ENCODE measurements at places on chromosomes 1 and 21.

DNA sequence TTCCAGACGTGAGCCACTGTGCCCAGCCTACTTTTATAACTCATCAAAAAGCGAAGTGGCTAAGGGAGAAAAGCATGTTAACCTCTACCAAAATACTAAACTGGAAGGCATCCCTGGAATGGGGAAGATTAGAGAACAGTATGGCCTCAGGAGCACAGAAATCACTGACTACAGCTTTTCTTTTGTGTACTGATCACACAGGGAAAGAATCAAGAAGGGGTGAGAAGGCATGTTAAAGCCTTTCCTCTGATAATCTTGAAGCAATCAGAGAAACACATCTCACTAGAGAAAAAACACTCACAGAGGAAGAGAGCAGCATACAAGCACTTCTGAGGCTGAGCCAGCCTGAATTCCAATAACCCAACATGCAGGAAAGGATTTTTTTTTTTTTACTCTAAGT, 10.7 kb downstream of the PCAT6 start:
- DNase-seq = no peak

- DNase-seq = no peak
Measured at GRCh38 chr1:172719694-172720138, 60.8 kb downstream of the FASLG start.

DNA sequence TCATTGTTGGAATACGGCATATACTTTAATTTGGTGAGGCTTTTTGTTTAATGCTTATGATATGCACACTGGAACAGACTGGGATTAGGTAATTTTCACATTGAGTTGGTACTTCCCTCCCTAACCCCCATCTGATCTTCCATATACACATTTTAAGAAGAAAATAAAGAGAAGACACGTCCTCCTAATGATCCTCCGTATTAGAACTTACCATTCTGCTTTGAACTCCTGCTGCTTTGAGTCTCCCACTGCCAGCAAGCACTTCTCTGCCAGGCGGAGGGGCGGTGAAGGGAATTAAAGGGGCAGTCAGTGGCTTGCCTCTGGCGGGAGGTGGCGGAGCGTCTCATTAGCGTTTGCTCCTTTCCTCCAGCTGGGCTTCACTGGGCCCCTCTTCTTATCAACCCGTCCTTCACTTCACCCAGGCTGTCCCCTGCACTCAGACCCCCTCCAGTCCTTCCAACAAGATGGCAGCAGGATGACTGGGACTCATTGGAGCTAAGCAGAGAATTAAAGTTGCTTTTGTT, 433.4 kb downstream of the KIF26B start:
- DNase-seq = no peak

- no peak for DNase-seq
Measured at GRCh38 chr1:18182398-18183160, 75.0 kb downstream of the IGSF21 start.

DNA sequence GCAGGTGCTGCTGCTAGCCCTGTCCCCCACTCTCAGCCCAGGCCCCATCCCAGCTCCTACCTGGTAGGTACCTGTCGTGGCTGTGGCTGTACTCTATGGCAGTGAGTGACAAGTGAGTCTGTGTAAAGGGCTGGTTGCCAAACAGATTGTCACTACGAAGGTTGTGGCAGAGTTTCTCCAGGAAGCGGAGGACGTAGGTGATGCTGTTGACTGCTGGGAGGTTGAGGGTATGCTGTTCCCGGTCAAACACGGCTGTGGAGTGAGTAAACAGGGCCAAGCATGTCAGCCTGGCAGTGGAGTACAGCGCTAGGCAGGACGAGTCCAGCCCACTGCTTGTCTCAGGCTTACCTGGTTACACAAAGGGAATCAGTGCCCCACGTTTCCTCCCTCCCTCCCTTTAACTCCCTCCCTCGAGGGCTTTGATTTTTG, 24.8 kb upstream of the SLFNL1 start:
- DNase-seq = no peak

GRCh38 chr1:218408942-218409341, 63.8 kb downstream of the TGFB2 start:
- DNase-seq = no peak

GRCh38 chr1:6350416-6351088, 43.0 kb downstream of the ACOT7 start:
- DNase-seq = no peak

DNA sequence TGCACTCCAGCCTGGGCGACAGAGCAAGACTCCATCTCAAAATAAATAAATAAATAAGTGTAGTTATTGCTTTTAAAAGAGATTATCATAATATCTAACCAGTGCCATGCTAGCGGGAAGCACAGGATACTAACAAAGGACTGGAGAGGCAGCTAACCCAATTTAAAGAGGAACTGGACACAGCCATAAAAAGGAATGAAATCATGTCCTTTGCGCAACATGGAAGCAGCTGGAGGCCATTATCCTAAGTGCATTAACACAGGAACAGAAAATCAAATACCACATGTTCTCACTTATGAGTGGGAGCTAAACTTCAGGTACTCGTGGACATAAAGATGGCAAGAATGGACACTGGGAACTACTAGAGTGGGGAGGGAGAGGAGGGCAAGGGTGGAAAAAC, 54.9 kb downstream of the TM2D1 start:
- no peak for DNase-seq

DNA sequence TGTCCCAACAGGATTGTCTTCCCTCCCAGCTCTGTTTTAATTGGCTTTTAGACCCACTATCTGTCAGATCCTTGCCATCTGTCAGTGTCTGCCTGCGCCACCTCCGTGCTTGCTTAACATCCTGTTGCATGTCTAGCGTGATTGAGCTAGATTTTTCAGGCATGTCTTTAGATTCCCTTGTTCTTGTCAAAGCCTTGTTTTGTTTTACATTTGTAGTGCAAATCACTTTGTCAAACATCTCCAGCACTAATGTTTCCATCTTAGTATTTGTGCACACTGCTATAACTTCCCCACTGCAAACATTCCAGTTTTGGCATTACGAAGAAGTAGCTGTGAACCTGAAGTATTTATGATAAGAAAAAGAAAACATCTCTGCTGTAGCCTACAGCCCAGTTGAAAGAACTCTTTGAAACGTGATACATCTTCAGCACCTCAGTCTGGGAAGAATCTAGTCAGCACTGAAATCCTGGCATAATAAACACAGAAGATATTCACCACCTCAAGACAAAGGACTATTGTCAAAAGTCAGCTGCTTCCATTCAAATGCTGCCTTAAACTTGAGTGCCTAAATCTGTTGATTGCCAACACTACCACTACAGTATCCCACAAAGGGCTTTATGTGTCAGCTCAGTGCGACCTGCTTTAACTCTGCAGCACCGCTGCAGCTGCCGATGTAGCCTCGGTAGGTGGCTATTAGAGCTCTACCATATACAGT, 105.0 kb downstream of the FNBP1L start:
- no peak for DNase-seq

DNA sequence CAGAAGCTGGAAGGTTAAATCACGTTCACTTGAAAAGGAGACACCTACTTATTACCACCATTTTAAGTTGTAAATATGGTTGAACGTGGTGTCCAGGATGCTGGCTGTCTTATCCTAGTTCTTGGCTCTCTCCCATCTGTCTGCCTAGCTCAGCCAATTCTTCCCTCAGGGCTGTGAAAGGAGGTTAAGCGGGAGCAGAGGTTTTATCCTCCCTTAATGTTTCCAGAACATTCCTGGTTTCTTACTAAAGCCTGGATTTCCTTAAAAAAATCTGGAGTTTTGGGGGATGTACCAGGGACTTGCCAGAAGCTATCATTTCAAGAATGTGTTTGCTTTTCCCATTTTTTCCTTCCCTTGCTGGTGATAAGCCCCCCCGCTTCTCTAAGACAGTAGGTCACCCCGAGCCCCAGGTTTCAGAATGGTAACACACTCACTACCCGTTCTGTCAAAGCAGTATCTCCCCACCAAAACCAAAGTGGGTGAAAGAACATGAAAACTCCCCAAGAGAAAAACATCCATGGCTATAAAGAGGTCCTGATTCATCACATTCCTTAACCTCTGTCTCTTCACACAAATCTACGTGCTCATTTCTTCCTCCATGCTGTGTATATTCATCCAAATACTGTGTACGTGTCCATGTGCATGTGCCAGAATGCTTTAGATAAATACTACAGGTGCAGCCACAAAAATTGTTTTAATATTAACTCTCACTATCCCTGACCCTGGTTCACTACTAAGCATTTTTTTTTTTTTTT, 114.7 kb downstream of the MAP3K21 start:
- no peak for DNase-seq

DNA sequence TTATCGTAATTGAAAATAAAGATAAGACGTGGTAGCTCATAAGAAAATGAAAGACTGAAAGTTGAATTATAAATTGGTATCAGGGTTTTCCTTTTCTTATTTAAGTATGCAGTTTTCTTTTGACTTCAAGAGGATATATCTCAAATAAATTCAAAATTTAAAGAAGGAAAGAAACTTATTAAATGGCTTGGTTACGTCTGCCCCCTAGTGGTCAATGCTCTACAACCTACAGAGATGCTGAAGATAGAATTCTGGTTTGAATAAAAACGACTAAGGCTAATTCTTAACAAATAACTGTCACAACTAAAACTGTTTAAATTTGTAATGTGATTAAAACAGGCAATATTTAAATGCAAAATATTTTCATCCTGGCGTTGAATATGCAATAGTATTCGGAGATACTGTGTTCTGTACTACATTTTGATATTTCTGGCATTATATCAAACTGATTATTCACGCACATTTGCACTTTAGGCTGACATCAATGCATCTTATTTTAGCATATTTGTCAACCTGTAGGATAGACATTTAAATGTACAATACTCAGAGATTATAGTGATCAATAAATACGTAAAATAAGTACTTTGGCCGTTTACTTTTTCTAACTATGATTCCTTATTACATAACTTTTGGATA, 26.8 kb downstream of the IFI44 start:
- no peak for DNase-seq

DNA sequence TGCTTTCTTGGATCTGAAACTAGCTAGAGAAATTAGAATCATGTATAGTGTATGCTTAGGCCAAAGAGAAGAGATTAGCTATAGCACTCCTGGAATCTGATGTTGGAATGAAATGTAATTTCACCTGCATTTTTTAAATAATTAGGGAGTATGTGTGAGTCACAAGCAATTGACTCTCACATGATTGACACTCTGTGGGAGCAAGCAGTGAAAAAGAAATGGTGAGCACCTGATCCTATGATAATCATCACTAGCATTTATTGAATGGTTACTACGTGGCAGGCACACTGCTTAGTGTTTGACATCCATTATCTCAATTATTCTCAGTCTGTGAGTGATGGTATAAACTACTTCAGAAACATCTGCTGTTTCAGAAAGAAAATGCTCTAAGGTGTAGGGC, 176.6 kb downstream of the NRIP1 start:
- no peak for DNase-seq

- DNase-seq = no peak
Measured at GRCh38 chr1:47643306-47644211, 205.7 kb downstream of the FOXD2 start.

- no peak for DNase-seq
Measured at GRCh38 chr1:18534810-18535205, 54.1 kb downstream of the KLHDC7A start.

DNA sequence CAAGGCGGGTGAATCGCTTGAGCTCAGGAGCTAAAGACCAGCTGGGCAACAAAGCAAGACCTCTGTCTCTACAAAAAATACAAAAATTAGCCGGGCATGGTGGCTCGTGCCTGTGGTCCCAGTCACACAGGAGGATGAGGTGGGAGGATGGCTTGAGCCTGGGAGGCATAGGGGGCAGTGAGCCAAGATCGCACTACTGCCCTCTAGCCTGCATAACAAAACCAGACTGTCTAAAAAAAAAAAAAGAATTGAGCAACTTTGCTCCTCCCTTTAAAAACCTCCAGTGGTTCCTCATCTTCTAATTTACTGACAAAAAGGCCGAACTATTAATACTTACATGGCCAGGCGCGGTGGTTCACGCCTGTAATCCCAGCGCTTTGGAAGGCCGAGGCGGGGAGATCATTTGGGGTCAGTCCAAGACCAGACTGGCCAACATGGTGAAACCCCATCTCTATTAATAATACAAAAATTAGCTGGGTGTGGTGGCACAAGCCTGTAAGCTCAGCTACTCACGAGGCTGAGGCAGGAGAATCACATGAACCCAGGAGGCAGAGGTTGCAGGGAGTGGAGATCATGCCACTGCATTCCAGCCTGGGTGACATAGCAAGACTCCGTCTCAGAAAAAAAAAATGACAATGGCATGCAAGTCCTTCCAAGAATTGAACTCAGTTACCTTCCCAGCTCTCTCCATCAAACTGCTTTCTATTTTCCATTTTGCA, 4.4 kb downstream of the ACBD3 start:
- no peak for DNase-seq

GRCh38 chr1:175197531-175197930, 5.0 kb upstream of the KIAA0040 start:
- DNase-seq = no peak

GRCh38 chr1:235455097-235455496, 49.2 kb downstream of the B3GALNT2 start:
- DNase-seq = no peak

GRCh38 chr21:21187579-21187978, 189.4 kb downstream of the NCAM2 start:
- no peak for DNase-seq

DNA sequence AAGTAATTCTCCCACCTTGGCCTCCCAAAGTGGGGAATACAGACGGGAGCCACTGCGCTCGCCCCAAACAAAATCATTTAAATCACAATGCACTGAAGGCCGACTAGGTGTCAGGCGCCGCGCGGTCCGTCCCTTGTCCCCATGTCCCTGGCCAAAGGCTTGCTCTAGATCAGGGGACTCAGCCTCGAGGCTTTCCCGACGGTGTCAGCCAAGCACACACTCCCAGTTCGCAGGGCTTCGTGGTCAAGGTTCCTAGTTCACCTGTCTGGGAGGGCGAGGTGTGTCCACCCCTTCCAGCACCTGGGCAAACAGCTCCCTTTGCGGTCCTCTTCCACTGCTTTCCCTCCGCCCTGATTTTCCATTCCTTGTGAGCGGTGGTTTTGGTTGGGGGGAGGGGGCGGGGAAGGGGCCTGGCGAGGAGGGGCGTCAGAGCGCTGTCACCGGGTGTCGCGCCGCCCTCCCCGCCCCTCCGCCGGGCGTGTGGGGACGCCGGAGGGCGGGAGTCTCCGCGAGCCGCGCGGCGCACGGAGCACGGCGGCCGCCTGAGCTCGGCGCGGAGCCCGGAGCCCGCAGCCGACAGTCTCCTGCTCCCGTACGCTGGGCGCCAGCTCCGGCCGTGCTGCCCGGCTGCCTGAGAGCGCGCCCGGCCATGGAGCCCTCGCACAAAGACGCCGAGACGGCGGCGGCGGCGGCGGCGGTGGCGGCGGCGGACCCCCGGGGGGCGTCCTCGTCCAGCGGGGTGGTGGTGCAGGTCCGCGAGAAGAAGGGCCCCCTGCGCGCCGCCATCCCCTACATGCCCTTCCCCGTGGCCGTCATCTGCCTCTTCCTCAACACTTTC, at the start of gene STUM:
Gene STUM (plus strand): TSS at position 509 of the 838 bp plus-strand sequence. CDS start 141 bp downstream, at position 650.
- DNase-seq = no peak
